NCI-H345 (cell line): ENCODE measurements at places on chromosomes 4 and X.

- no peak for DNase-seq
These were observed 1.4 kb downstream of the POU4F2 start for GRCh38 chr4:146640021-146640464.

- DNase-seq, result no peak
These were observed 342.8 kb downstream of the FBXW7 start for GRCh38 chr4:152193059-152193458.

GRCh38 chrX:136199365-136199764, 51.8 kb downstream of the MAP7D3 start:
- no peak for DNase-seq

GRCh38 chr4:101254776-101255175, 92.5 kb downstream of the PPP3CA start:
- no peak for DNase-seq

DNA sequence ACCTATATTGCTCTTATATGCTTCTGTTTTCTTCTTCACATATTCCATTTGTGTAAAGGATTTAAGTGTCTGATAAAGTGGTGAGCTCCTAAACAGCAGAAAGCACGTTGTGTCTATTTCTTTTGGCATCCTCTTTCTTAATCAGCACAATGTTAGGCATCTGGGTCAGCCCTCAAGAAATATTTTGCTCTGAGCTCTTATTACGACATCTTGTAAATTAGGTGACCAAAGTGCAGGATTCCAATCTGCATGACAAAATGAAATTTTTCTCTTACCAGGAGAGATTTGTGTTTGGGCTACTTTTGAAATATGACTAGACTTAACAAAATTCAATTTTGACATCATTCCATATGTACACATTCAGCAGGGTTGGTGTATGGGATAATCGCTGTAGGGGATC, 210.0 kb upstream of the IGFBP7 start:
- no peak for DNase-seq

DNA sequence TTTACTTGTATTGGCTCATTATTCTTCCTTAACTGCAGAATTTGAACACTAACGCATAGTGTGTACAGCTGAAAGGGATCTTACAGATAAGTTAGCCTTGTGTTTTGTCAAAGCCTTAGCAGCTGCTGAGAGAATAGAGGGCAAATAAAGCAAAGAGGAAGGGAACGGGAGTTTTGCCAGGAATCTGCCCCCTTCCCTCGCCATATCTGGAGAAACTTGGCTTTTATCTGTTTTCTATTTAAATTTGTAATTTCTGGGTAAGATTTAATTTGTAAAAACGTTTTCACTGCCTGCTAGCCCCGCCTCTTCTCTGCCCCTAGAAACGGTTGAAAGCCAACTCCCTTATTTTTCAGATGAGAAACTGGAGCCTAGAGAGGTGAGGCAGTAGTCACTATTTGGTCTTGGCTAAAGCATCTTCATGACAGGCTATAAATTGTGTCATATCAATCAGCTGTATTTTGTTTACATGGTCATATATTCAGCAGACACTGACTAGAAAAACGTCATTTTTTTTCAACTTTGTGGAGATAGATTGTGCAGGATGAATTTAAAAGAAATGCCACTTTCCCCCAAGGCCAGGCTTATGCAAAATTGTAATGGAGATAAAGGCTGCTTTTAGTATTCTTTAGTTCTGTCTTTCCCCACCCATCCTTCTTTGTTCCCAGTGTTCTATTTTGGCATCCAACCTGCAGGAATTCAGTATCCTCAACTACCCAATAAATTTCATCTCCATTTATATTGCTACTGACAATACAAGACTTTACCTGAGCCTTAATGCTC, 319.4 kb downstream of the SH2D1A start:
- no peak for DNase-seq

GRCh38 chr4:177023951-177024350, 231.2 kb upstream of the VEGFC start:
- DNase-seq, result no peak

GRCh38 chr4:82578935-82579334, 17.1 kb upstream of the TMEM150C start:
- DNase-seq, result no peak

- no peak for DNase-seq
These were observed 87.2 kb downstream of the IL13RA2 start for GRCh38 chrX:114930227-114930626.

GRCh38 chr4:123555807-123556273, 159.2 kb downstream of the SPRY1 start:
- no peak for DNase-seq
